Cerebellar nuclear complex (tissue), 1 donor: ENCODE measurements at places on chromosomes 6 and 20.

GRCh38 chr20:52619671-52620070 lies 352.5 kb upstream of the TSHZ2 start:
- no peak for DNase-seq

- no peak for DNase-seq
These were observed 159.9 kb upstream of the TOP1 start for GRCh38 chr20:40868551-40869217.

- no peak for DNase-seq
These were observed 29.9 kb downstream of the MAPK13 start for GRCh38 chr6:36160147-36160760.

- no peak for DNase-seq
These were observed 696 bp upstream of the SIRPA start for GRCh38 chr20:1894471-1894950.

- no peak for DNase-seq
These were observed 73.9 kb downstream of the MRAP2 start for GRCh38 chr6:84107495-84107894.

DNA sequence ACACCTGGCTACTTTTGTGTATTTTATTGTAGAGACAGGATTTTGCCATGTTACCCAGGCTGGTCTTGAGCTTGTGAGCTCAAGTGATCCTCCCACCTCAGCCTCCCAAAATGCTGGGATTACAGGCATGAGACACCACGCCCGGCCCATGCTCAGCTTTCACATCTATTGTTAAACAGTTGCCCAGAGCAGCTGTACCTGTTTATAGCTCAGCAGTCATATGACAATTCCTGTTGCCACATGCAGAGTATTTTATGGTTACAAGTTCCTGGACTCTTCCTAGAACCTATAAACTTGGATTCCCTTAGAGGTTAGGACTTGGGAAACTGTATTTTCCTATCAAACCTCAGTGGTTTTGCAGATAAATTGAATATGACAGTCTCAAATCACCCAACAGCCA lies 188.3 kb upstream of the KCNG1 start:
- DNase-seq: no peak

DNA sequence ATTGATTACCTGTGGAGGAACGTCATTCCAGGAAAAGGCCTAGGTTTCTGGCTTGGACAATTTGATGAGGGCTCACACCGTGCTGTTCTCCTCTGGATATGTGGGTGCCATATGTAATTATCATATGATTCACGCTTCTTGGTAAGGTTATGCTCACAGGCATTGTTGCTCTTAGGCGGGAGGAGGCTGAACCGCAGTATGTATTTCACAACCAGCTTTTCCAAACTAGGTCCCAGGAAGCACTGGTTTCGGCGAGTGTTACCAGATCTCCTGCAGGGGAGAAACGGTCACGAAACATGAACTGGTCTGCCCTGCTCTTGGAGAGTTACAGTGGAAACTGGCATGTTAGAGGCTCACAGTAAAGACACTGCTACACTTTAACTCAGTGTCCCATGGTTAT lies 793 bp upstream of the FAM50B start:
- DNase-seq: no peak

DNA sequence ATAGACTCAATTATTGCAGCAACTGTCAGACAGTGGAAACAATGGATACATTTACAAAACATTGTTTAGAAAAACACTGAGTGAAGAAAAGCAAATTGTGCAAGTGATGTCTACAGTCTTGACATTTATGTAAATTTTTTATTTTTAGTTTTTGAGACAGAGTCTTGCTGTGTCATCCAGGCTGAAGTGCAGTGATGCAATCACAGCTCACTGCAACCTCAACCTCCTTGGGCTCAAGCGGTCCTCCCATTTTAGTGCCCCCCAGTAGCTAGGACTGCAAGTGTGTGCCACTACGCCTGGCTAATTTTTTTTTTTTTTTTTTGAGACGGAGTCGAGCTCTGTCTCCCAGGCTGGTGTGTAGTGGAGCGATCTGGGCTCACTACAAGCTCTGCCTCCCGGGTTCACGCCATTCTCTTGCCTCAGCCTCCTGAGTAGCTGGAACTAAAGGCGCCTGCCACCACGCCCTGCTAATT lies 9.7 kb downstream of the CNBD2 start:
- DNase-seq: no peak
